ENCODE measurements at places on chromosomes 3 and 15.

- no peak for DNase-seq
These were observed 11.8 kb downstream of the DPH3 start for GRCh38 chr3:16252988-16253387.

GRCh38 chr15:73928971-73929627, 2.8 kb downstream of the LOXL1 start:
- no peak for DNase-seq

DNA sequence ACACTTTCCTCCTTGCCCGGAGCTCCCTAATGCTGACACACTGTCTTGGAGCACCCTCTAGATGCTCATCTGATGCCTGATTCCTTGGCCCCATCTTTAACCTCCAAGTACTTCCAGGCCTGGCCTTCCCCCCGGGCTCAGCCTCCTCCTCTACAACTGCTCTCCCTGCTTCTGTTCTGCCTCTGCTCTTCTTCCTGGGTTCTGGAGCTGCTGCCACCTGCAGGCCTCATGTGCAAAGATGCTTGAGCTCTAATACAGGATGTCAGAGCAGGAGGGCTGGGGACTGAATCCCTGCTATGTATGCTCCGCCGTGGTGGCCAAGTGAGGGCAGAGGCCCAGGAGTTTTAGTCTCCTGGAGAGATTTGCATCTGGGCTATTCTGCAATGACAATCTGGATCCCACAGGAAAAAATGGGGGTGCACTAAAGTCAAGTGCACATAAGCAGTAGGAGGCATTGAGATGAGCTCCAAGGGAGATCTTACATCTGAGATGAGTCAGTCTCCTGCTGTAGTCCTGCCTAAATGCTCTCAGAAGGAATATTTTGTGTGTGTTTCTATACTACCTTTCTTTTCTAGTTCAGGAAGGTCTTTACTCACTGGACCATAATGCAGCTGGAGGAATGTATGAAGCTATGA, 296.3 kb downstream of the UACA start:
- no peak for DNase-seq

- DNase-seq: no peak
These were observed 44.9 kb downstream of the ST3GAL6 start for GRCh38 chr3:98808071-98808470.

- DNase-seq: no peak
These were observed 21.7 kb downstream of the RPLP1 start for GRCh38 chr15:69474291-69474690.

DNA sequence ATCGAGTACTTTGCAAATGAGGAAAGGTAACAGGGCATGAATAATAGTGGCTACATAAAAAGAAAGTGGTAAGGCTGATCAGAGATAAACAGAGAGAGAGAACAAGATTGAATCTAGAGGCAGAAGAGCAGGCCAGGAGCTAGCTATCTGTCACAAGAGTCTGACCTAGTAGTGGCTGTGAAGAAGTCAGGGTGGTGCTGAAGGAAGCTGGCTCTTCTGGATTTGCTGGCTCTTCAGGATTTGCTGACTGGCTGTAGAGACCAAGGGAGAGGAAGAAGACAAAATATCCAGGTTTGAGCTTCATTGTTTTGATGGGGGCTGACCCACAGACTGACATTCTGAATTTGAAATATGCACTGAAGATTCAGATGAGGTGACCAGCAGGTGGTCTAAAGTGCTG, 142.3 kb downstream of the SSR3 start:
- DNase-seq: no peak

- DNase-seq: no peak
These were observed 32.2 kb downstream of the DUT start for GRCh38 chr15:48363474-48363873.

- no peak for DNase-seq
These were observed 195.8 kb downstream of the CDIN1 start for GRCh38 chr15:36775209-36775608.

DNA sequence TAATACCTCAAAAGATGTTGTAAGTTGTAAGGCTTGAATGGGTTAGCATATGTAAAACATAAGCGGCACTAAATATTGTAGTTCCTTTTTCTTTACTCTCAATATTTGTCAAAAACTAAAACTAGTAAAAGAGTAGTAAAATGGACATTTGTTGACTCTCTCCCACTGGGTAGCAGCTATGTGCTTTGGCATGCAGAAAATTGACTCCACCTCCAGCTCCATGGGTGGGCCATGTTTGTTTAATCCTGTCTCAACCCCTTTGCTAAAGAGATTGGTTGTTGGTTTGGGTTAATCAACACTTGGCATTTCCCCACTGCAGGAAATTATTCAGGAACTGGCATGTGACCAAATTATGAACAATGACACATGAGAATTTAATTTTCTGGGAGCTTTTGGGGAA, 114.8 kb downstream of the EOMES start:
- no peak for DNase-seq

- DNase-seq: no peak
These were observed 858 bp downstream of the RBM5 start for GRCh38 chr3:50089609-50089945.

DNA sequence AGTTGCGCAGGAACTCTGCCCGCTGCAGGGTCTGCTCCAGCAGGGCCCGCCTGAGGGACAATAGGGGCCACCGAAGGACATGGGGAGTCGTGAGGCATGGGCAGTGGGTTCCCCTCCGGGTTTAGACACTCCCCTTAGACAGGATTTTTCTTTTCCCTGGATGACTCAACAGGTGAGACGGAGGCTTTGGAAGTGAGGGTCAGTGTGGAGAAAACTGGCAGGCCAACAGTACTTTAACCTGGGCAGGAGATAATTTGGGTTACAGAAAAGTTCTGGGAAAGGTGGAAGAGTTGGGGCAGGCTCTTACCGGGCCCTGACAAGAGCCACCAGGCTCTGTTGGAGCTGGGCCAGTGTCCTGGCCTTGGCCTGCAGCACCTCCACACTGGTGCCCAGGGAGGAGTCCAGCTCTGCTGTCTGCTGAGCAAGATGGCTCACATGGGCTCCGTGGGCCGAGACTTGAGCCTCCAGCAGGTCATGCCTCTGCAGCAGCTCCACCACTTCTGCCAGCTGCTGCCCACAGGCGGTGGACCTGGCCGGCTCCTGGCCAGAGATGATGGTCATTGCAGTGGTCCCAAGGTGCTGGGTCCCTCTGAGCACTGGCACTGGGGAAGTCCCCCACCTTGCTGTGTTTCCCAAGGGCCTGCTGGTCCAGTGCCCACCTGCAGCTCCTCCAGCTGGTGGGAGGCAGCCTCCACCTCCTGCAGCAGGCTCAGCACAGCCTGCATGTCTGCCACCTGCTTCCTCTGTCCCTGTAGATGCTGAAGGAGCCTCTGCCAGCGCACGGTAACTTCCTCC, 11.0 kb downstream of the SPTBN5 start:
- no peak for DNase-seq

DNA sequence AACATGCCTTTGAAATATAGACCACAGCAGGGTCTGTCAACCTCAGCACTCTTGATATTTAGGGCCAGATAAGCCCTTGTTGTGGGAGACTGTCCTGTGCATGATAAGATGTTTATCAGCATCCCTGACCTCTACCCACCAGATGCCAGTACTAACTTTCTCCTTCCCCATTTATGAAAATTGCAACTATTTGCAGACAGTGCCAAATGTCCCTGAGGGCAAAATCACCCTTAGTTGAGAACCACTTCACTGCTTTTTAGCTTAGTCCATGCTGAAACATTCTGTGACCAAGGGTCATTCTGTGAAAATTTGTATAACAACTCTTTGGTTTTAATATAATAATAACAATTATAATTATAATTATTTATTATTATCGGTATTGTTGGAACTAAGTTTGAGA, 1032.4 kb downstream of the MCTP2 start:
- no peak for DNase-seq

- no peak for DNase-seq
These were observed 78.2 kb upstream of the BNC1 start for GRCh38 chr15:83362706-83363105.

DNA sequence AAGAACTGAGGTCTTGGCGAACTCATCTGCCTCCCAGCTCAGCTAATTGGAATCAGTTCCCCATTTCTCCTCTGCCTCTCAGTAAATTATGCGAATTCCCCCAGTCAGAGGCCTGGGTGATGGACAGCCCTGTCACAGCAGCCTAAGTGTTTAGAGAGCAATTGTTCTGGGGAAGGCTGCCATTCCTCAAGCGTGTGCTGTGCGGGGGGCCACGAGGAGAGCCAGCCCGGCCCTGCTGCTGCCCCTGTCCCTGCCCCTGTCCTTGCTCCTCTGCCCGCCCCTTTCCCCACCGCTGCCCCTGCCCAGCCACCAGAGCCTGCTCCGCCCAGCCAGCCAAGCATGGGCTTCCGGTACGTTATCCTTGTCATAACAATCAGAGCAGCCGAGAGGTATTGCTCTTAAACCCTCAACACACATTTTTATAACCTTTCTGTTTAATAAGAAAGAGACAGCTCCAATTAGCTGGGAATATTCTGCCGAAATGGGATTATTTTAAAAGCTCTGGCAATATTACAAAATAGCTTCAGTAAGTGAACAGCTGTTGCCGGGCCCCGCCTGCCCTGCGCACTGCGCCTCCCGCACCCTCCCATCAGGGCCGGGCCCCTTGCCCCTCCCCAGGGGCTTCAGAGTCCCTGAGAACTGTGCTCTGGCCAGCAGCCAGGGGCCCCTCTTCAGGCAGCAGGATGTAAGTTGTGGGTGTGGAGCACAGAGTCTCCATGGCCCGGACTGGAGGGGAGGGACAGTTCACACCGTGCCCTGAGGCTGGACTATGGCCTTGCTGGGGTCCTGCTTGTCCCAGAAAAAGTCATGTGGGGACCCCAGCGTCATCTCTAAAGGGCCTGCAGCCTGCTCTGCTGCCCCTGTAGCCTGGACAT, 12.4 kb upstream of the CACNA2D2 start:
- DNase-seq: no peak

DNA sequence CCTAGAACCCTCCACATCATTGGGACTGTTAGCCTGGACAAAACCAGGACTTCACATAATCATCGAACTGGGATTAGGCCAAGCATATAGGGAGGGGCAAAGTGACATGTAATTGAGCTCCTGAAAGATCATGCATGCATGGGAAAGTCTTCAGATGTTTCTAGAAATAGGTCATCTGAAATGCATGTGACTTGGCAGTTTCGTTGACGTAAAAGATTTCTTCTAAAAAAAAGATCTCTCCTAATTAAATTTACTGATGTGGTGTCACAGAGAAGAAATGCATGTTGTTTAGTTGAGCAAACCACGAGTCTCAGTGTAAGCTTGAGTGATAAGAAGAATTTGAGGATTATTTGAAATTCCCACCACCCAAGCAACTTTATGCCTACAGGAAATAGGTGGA, 70.0 kb upstream of the LIMD1 start:
- DNase-seq: no peak

DNA sequence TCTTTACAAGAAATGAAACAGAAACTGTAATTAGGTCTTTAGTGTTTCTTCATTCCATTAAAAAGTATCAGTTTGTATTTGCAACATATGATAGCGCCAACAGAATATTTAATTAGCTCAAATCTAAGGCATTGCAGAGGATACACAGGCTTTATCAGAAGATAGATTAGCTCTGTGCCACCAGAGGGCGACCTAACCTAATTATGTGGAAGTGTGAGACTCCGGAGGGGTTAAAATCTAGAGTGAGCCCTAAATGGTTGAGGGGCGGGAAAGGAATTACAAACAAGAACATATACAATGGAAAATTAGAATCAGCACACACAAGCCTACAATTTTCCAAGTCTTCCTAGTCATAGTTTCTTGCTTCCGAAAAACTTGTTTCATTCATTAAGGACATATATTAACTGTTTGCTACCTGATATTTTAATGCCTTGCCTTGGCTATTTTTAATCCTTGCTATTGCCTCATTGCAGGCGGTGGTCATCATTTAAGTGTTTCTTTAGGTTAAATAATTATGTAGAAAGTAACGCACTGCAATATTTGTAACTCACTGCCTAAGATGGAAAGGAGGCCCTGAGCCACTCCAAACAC, 18.0 kb upstream of the RYR3 start:
- DNase-seq: no peak

- DNase-seq: no peak
These were observed 778.5 kb downstream of the MECOM start for GRCh38 chr3:168885028-168885427.

DNA sequence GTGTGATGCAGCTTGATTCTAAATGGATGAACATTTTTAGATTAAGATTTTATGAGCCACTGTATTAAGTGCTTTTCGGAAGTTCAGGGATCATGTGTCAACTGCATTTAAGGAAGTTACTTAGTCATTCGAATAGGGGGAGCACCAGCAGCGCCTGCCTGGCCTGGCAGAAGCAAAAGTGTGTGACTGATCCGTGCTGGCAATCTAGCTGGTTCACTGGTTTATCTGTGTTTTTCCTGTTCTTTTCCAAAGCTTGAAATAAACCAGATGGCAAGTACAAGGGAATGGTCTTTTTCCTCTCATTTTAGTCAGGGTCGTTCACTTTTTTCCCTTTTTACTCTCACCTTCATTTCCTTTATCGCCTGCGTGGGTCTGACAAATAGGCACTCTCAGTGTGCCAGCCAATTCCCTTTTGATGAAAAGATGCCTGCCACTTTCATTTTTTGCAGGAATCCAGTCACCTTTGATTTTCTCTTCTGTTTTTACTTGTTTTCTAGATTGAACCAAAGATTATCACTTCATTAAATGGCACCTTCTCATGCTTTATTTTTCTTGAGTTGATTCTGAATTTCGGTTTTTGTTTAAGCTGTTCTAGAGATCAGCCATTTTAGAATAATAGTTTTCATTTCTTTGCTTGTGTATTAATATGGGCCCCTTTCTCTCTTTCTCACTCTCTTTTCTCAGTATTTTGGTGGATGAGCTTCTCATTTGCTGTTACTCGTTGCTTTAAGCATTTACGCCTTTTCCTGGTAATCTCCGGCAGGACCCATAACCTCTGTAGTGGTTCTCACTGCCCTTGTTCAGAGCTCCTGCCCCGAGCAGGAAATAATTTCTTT, 2.8 kb downstream of the ABHD2 start:
- DNase-seq: peak; percentile 20

GRCh38 chr15:75008629-75009326, 13.4 kb downstream of the SCAMP5 start:
- DNase-seq: no peak

DNA sequence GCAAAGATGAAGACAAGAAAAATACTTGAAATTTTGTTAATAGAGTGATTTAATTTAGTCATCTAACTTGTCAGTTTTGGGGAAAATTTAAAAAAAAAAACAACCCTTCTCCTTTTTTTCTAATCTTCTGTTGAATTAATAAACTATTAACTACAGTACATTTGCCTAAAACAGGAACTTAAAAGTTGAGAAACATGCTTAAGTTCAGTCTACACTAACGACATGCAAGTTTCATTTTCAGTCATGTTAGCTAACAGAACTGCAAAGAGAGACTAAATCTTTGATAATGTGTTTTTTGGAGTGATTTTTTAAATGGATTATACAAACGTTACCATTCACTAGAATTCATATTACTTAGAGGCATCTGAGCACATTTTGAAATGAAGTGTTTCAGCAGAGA, 71.9 kb upstream of the MBNL1 start:
- DNase-seq: no peak
